ENCODE measurements at places on chromosomes 2 and 18.
A peak's percentile ranks its signal among the peaks of the same experiment; 100 is the strongest.

- no peak for DNase-seq
Observed at GRCh38 chr2:182585430-182585829, 130.6 kb upstream of the DNAJC10 start.

- no peak for DNase-seq
Observed at GRCh38 chr2:8548065-8548618, 133.7 kb upstream of the ID2 start.

DNA sequence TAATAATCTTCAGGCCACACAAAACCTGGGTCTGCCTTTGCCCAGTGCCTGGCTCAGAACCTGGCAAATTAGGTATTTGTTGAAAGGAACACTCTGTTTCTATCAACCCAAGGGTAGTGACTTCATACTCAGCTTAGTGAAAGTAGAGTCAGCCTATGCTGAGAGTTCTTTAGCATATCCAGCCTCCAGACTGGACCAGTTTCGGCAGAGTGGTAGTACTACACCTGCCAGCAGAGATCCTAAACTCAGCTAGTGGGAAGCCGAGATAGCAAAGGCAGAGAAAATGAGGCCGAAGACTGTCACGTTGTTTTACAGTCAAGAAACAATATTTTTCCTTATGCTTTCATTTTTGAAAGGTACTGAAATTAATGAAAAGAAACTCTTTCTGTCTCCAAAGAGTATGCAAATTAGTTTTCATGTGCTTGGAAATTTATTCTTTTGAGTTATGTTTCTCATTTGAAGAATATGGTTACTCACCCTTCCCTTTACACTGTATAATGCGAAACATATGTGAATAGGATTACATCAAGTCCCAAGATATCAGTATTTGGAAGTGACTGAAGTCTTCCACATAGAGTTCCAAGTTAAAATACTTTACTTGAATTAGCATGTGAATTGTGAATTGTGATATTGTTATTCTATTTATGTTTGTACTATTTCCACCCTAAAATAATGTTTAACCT is 52.2 kb upstream of the UGP2 start:
- peak; percentile 36 for DNase-seq

- no peak for DNase-seq
Observed at GRCh38 chr2:9292426-9292825, 85.8 kb downstream of the ASAP2 start.

- DNase-seq = no peak
Observed at GRCh38 chr2:15480552-15480951, 80.6 kb downstream of the NBAS start.

GRCh38 chr2:66217039-66217585 is 217.8 kb upstream of the MEIS1 start:
- DNase-seq = no peak

- DNase-seq = no peak
Observed at GRCh38 chr18:31040686-31041270, 1.8 kb downstream of the DSC3 start.

GRCh38 chr18:45876161-45876560 is 50.7 kb downstream of the SIGLEC15 start:
- DNase-seq = no peak

DNA sequence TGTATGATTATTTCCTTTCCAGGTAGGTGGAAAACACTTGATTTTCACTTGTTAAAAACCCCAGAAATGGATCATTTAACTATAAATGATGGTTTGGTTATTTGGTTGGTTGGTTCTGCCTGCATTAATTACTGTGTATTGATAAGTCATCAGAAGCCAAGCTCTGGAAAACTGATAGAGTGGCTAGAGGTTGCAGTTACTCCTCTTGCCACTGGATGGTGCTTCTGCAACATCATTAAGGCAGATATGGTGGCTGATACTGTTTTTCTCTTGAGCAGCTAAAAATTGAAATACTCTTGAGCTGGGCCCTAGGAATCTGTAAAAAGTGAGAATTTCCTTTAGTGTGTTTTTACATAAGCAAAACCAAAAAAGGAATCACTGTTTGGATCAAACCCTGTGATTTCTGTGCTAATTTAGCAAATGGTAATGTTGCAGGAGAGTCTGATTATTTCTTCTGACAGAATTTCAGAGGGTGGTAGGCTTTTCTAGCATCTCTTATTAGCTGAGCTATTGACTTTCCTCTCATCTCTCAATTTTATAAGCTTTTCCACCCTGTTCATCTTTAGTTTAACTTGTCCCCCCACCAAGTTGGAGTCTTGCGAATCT is 54.3 kb downstream of the RAB10 start:
- peak; percentile 6 for DNase-seq

DNA sequence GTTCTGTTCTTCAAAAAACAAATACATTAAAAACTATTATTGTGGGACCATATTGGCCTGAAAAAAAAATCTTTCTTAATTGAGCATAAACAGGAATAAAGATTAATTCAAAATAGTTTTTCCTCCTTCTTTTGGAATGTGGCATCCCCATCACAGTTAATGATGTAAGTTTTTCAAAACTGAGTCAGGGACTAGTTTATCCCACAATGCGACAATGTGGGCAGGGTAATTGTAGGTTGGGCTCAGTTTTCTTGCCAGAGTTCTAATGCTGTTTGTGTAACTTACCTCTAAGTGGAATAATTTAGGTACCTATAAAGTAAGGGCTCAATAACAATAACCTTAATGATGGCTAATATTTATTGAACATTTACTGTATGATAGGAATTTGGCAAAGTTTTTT is 82.0 kb downstream of the PMS1 start:
- DNase-seq = no peak

DNA sequence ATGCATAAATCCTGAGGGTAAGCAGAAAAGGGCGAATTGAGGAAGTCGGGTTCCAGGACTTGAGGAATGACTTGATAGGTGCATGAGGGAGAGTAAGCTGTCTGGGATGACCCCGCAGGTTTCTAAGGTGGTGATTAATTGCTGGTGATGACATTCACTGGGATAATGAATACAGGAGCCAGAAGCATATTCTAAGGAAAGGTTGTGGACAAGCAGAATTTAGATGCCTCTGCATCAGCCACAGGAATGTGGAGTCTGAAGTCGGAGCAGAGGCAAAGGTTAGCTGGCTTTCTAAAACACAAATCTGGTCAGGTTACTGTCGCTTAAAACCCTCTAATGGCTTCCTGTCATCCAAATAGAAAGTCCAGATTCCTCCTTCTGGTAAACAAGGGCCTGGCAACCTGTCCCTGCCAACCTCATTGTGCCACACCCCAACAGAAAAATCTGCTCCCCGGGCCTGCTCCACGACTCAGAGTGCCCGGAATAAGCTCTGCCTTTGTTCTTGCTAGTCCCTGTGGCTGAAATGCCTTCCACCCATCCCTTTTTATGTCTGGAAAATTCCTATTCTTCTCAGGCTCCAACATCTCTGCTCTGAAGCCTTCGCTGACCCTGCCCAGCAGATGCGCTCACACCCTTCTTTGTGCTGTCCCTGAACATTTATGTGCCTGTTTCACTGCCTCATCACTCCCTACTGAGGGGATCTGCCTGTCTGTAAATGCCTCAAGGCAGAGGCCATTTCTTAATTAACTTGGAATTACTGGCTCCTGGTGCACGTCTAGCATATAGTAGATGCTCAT is 11.3 kb upstream of the TMEM214 start:
- DNase-seq = peak; percentile 46

DNA sequence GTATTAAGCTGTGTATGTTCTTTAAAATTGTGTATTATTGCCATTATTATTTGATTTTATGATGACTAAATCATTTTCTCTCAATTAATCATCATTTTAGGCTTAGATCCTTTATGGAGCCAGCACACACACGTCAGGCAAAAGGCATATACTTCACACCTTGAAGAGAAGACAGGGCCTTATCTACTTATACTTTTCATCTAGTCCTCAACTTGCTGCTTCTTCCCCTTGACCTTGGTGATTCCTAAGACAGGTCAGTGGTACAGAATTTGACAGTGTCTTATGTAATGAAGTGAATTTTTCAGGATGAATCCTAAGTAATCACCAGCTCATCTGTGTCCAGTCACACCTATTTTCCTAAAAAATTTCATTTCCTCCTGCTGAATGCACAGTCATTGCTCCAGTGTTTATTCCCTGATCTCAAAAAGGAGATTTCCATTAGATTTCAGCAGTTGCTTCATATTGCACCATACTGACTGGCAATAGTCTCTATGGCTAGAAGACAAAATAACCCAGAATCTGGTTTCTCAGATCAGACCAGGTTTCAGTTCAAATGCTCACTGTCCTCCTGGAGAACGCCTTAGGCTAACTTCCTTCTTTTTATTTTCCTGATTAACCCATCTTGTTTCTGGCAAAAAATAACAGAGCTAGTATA is 235.7 kb downstream of the PTH2R start:
- DNase-seq = no peak

DNA sequence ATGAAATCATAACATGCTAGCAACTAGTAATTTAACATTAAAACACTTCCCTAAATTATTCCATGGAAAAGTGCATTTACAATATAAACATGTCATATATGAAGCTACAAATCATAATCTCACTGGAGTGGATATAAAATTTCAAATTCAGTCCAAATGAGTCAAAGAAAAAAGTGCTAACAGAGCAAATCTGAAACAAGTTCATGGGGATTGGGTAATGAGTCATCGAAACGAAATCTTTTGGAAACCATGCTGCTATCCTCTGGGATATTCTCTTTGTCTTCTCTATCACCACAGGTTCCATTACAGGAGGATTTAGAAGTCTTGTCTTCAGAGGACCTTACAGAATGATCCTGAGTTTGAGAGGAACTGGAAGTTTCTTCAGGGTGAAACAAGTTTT is 34.1 kb downstream of the STK17B start:
- no peak for DNase-seq

DNA sequence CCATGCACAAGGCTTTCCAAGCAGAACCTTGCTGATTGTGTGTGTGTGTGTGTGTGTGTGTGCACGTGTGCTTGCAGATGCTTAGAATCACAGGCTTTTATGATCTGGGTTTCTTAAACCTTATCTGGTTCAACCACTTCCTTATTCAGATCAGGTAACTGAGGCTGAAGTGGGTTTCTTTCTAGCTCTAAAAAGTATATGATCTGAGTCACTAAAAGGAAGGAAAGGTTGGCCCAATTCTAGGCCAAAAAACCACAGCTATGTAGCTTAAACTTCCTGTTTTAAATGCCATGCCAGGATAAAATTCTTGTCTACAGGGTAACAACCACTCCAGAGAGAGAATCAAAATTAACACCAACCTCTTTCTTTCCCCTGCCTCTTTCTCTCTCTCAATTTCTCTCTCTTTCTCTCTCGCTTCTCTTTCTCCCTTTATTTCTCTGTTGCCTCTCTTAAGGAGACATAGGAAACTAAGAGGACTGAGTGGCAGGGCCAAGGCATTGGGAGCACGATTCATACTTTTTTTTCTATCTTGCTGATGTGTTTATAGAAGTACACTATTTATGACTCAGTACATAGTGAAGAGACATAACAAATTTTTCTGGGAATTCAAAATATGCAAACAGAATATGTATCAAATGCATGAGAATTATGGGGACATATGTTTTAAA is 140.3 kb downstream of the TRIB2 start:
- DNase-seq = peak; percentile 72

All from HFFc6 (cell line).